Smooth muscle cell of the brain vasculature (primary cell): ENCODE measurements at places on chromosomes 1 and 21.

- DNase-seq: no peak
These were observed 8.7 kb upstream of the MFSD2A start for GRCh38 chr1:39946216-39946615.

GRCh38 chr1:102790997-102791396 lies 317.3 kb downstream of the COL11A1 start:
- peak; percentile 17 for DNase-seq

- DNase-seq: no peak
These were observed 102.4 kb upstream of the ST6GALNAC5 start for GRCh38 chr1:76764638-76765454.

DNA sequence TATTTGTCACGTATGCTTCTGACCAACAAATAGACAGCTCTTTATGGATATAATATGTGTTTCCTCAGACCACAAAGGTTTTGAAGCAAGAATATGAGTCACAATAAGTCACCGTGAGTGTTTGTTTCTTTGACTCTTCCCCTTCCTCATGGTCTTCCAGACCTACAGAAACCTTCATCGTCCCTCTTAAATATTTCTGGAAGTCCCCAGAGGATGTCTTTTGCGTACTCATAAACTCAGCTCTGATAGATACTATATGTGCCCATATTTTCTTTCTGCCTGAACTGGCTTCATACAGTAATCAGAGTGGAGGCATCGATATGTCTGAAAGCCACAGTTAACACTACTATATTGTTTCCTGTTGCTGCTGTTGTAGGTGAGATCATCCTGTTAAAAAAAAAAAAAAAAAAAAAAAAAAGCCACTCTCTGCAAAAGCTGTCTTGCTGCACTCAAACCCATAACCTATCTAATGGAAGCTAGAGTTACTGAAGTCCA lies 38.4 kb downstream of the ADAMTS1 start:
- DNase-seq: no peak

- DNase-seq: no peak
These were observed 24.4 kb downstream of the DHRS3 start for GRCh38 chr1:12593621-12594066.

- DNase-seq: no peak
These were observed 2.1 kb downstream of the LHX8 start for GRCh38 chr1:75136195-75136815.

- no peak for DNase-seq
These were observed 23.5 kb downstream of the F11R start for GRCh38 chr1:160997323-160998038.
